ENCODE measurements at places on chromosomes 11 and 22.

DNA sequence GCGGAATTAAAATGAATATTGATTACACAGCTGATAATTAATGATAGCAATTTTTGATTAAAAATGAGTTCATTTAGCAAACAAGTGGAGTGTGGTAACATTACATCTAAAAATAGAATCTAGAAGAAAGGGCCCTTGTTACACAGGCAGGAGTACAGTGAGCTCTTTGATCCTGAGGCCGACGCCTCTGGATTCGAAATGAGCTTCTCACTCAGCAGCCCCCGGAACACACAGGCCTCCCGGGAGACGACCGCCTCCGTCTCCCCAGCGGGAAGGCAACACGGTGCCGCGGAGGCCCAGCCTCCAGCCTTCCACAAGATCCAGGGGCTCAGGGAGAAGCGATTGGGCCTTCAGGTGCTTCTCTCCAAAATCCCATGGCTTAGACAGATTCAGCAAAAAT is 379.1 kb downstream of the BRD1 start:
- no peak for DNase-seq

DNA sequence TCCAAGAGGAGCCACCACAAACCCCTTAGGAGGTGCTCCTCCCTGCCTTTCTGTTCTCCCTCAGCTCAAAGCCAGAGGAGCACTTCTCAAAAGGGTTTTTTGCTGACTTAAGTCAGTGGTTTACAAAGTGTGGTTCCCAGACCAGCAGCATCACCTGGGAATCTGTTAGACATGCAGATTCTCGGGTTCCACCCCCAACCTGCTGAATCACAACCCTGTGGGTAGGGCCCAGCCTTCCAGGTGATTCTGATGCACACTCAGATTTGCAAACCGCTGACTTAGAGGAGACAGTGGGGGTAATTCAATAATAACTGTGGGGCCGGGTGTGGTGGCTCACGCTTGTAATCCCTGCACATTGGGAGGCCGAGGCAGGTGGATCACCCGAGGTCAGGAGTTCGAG is 22.8 kb downstream of the CREB3L1 start:
- DNase-seq: no peak

- DNase-seq: no peak
Observed at GRCh38 chr22:18933914-18934313, 2.2 kb downstream of the PRODH start.

GRCh38 chr11:47980907-47981621 is 705 bp downstream of the PTPRJ start:
- no peak for DNase-seq
